ENCODE measurements at places on chromosomes 1 and 21.

DNA sequence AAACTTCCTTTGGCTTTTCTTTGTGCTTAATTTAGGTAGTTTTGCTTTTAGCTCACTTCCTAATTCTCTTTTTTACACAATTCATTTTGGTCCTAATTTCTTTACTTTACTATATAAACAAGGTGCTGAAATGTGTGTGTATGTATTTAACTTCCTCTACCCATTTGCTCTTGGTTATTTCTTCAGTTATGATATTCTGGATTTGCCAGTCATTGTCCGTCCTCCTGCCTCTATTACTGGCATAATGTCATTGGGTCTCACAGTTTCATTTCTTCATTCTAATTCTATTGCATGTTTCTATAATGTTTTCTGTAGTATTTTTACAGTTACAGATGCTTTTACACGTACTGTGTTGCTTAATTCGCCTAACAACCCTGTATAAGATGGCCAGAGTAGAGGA, 96.2 kb downstream of the ZMYM4 start:
- DNase-seq = no peak

GRCh38 chr1:149888999-149889289, 10.4 kb upstream of the BOLA1 start:
- no peak for DNase-seq

DNA sequence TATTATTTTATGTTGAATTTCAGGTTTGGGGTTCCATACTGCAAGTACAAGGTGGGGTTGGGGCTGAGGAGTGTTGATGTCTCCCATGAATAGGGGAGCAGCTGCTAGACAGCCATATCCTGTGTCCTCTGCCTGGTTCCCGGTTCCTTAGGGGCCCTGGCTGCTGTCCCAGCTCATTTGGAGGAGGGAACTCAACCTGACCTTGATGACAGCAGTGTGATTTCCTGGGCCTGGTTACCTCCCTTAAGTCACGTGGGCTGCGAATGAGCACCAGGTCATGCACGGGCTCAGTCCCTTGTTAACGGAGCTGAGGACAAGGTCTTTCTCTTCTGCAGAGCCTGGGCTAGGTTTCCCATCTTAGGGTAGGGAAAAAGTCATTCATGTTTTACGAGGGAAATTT, 85.1 kb downstream of the MTR start:
- no peak for DNase-seq

GRCh38 chr21:37509802-37510393, 143.3 kb downstream of the DYRK1A start:
- no peak for DNase-seq

DNA sequence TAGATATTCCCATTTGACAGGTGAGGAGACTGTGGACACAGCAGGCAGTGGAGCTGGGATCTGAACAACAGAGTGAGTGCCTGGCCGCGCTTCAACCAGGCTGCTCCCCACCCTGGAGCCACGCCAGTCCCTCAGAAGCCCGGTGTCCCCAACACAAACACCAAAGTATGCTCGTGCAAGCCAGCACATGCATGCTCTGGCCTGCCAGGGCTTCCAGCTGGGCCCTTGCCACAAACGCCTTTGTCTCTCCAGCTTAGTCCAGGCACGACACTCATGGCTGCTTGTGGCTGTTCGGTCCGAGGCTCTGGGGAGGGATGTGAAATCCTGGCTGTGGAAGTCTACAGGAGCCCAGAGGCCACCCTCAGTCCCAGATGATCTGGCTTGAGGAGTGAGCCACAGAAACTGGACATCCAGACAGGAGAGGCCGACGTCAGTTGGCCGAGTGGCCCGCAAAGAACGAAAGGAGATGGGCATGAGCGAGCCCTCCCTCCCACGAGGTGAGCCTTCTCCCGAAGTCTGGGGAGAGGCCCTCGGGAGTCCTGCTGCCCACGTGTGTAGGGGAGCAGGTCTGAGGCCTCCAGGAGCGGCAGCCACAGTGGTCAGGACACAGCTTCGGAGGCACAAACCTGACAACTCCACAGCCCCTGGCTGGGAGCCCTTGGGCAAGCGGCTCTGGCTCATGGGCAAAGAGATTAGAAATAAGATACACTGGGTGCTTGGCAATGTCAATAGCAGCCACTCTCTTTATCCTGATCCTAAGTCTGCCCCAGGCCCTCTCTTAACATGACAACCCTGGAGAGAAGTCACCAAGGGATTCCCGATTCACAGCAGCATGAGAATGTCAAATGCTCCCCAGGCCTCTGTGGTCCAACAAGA, 117.1 kb upstream of the IFFO2 start:
- DNase-seq = no peak

DNA sequence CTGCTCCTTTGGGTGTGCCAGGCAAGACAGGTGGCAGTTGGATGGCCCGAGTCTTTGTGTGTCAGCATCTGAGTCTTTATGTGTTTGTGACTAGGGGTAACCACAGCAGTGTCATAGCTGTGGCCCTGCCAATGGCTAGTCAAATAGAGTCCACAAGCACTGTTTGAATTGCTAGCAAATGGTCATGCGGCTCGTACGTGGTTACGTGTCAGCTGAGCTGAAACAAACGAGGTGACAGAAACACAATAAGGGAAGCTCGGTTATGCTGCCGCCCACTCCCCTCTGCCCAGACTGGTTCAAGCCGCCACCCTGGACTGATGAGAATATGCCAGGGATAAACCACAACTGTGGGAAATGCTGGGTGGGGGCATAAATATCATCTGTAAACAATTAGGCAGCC, 174.3 kb upstream of the LMO4 start:
- no peak for DNase-seq
